Effector memory CD4-positive, alpha-beta T cell (primary cell): ENCODE measurements at places on chromosomes 7 and 10.

- no peak for DNase-seq
These were observed 1.7 kb downstream of the EGFR start for GRCh38 chr7:55020466-55020871.

DNA sequence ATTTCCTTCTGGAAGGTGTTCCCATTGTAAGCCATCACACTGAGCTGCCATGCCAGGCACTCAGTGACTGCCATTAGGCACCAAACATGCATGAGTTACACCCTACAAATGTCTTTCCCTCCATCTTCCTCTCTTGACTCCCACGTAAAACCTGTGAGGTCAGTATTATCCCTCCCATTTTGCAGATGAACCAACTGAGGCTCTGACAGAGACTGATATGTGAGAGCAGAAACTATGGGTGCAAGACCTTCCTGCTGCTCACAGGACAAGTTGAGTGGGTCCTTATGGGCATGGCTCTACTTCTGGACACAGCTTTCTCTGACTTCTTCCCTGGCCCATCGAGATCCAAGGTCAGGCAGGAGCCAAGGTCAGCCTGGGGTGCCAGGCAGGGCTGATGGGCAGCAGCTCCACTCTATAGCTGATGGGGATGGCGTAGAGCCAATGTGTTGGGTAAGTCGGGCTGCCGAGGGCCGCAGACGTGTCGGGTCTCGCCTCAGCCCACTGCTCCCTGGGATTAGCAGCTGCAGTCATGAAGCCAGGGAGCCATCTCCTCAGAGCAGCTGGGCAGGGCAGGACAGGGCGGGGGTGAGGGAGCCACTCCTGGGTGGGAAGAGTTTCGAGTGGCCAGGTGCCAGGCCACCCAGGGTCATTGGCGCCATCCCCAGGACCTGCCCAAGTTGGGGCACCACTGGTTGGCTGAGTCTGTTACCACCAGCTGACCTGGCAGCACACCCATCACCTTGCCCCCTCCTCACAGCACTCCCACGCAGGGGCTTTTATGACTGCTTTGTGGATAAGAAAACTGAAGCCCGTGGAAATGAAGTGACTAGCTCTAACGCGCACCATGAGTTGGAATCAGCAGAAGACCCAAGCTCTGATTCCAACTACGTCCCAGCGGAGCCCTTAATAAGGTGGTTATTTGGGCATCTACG is 117.8 kb upstream of the ZMIZ1 start:
- DNase-seq, result no peak

- no peak for DNase-seq
These were observed 82.5 kb upstream of the CREB5 start for GRCh38 chr7:28329661-28330363.

- DNase-seq, result no peak
These were observed 118.5 kb downstream of the VTI1A start for GRCh38 chr10:112565434-112566053.

DNA sequence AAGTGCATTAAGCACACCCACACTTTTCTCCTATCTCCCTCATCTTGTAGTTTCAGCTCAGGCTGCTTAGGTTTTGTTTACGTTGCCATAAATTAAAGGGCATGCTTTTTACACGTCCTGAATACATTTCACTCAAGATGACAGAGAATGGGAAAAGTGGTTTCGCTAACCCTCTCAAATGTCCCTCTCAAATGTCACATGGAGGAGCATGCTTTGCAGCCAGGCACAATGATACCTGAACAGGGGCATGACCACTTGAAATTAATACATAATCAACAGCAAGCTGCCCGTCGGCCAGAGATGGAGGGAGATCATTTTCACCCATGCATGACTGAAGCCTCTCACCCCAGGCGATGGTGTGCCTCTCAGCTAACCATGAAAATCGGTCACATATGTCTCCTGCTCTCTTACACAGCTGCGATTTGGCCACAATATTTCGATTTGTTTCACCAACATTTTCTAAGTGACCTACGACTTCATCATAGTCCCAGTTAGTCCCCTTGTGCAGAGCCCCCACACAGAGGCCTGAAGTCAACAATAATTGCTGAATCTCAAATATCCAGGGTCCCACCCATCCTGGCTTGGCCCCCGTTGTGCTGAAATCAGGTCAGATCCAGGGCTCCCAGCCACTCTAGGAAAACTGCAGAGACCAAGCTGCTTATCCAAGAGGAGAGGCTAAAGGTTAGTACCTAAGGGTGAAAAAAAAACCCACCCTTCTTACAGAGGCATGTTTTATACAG is 373.9 kb upstream of the NFE2L3 start:
- no peak for DNase-seq

DNA sequence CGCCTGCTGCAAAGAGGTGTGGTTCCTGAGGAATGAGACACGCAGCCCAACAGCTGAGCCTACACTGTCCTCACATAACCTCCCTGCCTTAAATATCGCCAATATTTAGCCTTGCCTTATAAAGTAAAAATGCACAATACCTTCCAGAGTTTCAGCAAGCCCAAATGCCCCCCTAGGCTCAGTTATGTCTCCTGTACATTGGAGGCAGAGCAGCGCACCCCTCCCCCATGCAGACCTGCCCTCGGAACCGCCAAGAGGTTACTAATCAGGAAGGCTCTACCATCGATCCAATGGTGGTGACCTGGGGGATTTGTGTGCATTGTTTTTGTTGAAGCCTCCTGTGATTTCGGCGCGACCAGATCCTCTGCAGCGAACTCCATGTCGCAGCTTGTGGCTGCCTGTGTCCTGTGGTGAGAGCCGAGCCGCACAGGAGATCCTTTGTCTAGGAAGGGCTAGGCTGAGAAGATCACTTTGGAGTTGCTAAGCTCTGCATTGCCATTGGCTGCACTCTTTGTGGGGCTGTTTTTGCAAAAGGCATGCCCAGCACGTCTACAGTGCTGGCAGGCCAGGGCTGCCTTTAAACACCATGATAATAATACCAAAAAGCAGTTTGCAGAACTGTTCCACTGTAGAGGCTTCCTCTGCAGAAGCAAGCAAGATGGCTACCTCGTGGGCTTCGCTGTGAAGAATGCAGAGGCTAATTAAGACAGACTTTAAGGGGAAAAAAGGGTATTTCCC is 40.1 kb downstream of the TET1 start:
- DNase-seq, result peak; percentile 26

DNA sequence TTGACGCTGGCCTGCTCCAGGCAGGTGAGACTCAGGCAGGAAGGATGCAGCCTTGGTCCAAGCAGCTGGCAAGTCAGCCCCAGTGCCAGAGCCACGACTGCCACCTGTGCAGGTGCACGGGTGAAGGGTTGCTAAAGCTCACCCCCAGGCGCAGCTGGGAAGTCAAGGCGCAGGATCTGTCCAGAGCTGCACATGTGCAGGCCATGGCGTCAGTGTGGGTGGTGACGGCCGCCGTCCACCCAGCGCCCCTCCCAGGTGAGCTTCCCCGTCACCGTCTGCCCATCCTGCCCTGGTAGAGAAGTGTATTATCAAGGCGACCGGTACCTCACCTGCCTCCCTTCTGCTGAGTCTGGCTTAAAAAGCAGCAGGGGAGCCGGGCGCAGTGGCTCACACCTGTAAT is 110.1 kb downstream of the MAD1L1 start:
- no peak for DNase-seq

- no peak for DNase-seq
These were observed 84.7 kb upstream of the GNA12 start for GRCh38 chr7:2928613-2929311.

DNA sequence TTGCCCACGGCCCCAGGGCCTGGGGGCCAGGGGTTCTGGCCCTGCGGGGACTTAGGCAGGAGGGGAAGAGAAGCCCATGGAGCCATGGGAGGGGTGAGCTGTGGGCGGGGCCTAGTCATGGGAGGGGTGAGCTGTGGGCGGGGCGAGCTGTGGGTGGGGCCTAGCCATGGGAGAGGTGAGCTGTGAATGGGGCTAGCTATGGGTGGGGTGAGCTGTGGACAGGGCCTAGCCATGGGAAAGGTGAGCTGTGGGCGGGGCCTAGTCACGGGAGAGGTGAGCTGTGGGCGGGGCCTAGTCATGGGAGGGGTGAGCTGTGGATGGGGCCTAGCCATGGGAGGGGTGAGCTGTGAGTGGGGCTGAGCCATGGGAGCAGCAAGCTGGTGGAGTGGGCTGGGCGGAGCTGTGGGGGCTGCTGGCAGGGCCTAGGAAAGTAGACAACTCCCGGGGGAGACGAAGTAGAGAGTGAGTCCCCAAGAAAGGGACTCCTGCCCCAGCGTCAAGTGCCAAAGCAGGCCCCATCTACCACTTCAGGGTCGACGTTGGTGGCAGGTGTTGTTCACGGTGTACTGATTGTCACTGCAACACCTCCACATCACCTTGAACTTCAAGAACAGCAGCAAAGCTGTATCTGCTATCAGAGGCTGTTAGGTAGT is 19.2 kb upstream of the TTYH3 start:
- DNase-seq, result no peak

DNA sequence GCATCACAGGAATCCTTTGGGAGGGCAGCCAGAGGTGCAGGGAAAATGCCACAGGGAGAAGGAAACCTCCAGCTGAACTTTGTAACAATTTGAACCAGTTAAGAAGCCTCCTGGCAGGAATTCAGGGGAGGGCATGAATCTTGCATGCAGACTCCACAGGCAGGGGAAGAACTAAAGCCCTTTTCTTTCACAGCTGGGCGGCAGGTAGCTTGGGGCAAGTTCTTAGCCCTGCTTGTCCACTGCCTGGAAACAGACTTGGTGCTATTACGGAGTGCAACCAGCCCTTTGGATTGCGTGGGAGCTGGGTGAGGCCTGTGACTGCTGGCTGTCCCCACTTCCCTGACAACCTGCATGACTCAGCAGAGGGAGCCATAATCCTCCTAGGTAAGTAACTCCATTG is 51.7 kb upstream of the ADAM12 start:
- no peak for DNase-seq

DNA sequence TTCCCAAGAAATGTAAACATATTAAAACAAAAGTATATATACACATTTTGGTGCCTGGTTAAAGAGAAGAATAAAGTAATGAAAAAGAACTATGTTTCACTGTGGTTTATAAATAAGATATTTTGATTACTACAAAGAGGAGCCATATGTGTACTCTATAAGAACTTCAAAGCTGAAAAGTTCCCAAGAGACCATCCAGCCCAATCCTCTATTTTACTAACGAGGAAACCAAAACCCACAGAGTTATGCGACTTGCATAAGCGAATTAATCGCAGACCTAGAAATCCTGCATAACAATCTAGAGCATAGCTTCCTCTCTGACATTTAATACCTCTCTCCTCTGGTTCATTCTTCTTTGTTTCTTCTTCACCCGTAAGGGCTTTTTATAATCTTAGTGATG is 937.1 kb downstream of the CNTNAP2 start:
- no peak for DNase-seq

DNA sequence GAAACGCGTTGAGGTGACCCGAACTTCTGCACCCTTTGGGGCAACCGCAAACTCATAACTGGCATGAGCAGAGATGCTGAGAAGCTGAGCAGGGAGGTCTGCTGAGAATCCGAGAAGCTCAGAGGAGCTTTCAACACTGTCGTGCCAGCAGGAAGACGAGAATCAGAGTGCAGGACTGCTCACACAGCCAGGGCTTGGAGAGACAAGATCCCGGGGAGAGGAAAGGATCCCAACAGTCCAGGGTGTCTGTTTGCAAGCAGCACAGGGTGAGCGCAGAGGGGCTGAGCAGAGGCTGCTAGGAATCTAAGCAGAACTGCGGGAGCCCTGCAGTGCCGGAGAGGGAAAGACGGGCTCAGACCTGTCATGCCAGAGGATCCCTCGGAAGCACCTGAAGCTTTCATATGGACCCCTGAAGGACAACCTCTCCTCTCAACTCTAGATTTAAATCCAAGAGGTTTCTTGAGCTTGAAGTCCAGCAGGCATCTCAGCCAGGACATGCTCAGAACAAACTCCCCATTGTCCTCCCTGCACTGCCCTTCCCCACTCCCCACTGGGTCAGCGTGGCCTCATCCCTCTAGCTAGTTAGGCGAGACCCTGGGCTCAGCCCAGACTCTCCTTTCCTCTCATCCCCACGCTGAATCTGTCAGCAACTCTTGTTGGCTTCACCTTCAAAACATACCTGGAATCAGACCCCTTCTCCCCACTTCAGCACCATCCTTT is 40.7 kb downstream of the FOXL3 start:
- DNase-seq, result no peak

DNA sequence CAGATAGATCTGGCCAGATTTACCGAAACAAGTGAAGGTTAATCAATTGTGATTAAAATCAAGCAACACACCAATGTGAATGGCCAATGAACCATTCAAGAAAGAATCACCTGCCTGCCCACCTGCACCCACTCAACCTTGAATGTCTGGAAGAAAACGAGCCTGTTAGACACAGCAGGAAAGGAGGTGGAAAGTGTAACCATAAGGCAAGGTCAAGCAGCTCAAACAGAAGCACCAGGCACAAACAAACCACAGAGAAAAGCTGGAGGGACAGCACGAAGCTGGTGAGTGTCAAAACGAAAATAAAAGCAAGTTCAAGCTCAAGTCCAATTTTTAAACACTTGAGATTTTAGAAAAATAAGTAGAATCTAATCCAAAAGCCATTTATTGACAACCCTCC is 64.9 kb downstream of the STEAP1B start:
- no peak for DNase-seq

DNA sequence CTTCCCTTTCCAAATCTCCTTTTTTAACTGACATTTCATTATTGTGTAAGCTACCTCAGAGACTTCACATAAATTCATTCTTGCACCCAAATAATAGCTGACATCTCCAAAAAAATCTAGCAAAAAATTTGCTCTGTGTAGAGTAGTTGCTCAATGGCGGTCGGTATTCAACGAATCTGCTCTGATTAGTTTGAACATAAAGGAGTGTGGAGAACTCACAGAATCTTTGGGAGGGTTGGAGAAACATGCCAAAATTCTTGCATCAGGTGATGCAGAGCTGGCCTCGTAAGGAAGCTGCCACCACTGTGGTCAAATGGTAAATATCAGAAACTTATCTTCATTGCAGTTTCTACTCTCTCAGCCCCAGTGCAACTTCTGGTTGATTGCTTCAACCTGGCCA is 201.2 kb upstream of the MDFIC start:
- no peak for DNase-seq

DNA sequence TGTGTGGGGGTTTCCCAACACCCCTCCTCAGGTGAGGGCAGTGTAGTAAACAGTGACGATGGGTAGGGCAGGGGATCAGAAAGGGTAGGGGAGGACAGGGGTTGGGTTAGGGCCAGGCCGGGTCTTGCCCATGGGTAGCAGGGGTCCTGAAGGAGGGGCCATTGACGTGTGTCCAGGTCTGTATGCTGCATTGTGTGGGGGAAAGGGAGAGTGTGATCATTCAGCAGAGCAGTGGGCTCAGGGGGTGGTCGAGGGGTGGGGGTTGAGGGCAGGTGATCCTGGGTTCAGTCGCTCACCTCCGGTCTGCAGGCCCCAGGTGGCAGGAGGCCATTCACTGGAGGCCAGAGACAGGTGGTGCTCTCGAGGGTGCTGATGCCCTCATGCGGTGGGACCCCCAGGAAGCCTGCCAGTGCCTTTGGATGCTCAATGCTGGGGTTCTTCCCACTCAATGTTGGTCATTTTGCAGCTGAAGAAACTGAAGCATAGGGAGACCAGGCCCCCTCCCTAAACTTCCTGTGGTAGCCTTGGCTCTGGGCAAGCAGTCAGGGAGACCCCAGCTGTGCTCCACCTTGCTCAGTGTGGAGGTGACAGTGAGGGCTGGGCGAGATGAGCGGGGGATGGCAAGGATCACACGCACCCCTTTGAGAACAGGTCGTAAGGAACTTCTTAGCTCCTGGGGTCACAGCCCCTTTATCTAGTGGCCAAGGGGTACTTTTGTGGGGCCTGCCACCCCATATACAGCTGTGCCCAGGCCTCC is 48.8 kb upstream of the CAMK2B start:
- DNase-seq, result no peak

- DNase-seq, result no peak
These were observed 900 bp downstream of the MKLN1 start for GRCh38 chr7:131328377-131329175.

- DNase-seq, result no peak
These were observed 133.4 kb downstream of the SPAG6 start for GRCh38 chr10:22478555-22479334.

- DNase-seq, result no peak
These were observed 1.6 kb downstream of the AVPI1 start for GRCh38 chr10:97685395-97685958.
